ENCODE measurements at places on chromosomes 2 and 18.
A peak's percentile ranks its signal among the peaks of the same experiment; 100 is the strongest.

GRCh38 chr2:232476791-232477190 is 10.8 kb downstream of the ECEL1 start:
- no peak for DNase-seq

- no peak for DNase-seq
Measured at GRCh38 chr2:31109633-31110192, 28.5 kb downstream of the GALNT14 start.

DNA sequence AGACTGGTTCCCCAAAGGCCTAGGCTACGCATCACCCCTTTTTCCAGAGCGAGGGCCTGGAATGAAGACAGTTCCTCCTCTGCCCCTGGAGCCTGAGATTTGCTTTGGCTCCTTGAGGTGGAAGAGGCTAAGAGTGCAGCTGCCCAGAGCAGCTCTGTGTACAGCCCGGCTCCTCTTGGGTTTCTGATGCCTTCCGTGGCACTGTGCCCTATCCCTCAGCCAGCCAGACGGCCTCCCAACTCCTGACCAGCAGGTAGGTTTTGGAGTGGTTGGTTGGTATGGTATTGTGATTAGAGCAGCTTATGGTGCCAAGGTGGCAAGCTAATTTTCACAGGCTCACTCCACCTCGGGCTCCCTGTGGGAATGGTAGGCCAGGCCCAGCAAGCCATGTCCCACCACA is 112.2 kb downstream of the TANC1 start:
- no peak for DNase-seq

DNA sequence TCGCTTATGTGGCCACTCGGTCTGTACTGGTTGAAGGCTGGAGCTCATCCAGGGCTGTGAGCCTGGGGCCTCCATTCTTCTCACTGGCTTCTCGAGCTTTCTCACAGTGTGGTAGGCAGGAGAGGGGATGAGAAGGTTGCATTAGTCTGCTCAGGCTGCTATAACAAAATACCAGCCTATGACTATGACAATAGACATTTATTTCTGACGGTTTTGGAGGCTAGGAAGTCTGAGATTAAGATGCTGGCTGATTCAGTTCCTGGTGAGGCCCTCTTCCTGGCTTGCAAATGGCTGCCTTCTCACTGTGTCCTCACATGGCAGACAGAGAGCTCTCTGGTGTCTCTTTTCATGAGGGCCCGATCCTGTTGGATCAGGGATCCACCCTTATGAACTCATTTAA is 6.2 kb upstream of the STK25 start:
- no peak for DNase-seq

DNA sequence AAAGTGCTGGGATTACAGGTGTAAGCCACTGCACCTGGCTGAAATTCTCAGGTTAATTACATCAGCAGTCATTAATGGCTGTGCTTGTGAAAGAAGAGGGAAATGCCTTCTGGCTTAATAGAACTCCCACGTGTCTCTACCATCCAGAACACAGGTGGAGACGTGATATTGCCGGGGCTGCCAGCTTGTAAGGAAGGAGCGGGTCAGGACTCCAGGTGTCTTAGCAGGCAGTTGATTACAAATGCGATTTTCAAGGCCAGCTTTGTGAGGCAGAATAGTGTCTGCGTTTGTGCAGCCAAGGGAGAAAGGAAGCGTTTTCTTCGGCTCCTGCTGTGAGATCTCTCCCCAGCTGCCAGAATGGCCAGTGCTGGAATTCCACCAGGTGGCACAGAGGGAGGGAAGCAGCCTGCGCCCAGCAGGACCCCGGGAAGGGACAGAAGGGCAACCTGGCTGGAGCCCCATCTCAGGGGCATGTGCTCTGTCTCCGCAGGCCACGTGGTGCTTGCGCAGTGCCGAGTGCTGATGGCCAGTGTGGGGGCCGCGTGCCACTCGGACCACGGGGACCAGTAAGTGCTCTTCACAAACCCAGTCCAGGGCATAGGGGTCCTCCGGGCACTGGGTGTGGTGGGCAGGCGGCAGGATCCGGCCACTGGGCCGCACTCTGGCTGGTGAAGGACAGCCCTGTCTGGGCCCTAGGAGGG is 3.7 kb upstream of the ESPNL start:
- DNase-seq = no peak

DNA sequence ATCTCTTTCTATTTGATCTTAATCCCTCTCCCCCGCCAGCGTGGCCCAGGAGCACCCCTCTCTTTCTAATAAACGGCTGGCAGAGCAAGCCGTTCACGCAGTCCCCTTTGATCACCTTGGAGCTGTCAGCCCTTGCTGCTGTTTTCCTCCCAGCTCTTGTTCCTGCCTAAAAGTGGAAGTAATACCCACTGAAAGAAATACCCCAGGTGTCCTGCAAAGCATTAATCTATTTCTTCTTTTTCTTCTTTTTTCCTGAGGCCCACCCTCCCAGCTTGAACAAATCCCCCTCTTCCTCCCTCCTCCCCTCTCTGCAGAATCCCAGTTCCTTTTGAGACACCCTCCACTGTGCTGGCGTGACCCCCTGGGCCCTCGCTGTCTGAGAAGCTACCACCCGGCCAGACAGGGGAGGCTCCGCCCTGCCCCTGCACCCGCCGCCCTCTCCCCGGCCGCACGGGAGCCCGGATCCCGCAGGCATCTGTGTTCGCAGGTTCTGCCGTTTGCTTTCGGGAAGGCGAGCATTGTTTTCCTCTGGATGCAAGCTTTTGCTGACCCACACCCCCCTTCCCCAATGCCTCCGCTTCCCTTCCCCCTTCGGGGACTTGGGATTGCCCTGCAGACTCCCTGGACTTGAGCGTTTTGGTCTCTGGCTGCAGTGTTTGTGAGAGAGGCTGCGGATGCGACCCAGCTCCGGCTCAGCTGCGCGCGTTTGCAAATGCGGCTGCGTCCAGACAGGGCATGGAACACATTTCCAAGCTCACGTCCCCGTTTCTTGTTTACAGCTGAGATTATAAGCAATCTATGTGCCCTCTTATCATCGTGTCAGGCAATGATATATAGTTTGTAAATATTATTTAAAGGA is 631.5 kb downstream of the NYAP2 start:
- peak; percentile 3 for DNase-seq

GRCh38 chr2:110770404-110770958 is 38.1 kb downstream of the ACOXL start:
- DNase-seq = peak; percentile 43

- no peak for DNase-seq
Measured at GRCh38 chr2:241358470-241358869, 2.4 kb downstream of the FARP2 start.

- DNase-seq = no peak
Measured at GRCh38 chr2:180707884-180708205, 272.6 kb upstream of the UBE2E3 start.

GRCh38 chr2:121902616-121903015 is 147.2 kb downstream of the TSN start:
- DNase-seq = no peak

GRCh38 chr2:41716497-41716896 is 331.3 kb upstream of the PKDCC start:
- DNase-seq = no peak

DNA sequence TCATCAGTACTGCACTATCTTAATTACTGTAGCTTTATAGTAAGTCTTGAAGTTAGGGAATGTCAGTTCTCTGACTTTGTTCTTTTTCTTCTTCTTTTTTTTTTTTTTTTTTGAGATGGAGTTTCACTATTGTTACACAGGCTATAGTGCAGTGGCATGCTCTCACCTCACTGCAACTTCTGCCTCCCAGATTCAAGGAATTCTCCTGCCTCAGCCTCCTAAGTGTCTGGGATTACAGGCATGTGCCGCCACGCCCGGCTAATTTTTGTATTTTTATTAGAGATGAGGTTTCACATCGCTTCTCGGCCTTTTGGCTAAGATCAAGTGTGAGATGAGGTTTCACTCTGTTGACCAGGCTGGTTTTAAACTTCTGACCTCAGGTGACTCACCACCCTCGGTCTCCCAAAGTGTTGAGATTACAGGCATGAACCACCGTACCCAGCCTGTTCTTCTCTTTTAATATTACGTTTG is 41.9 kb upstream of the TANC1 start:
- DNase-seq = no peak

- DNase-seq = no peak
Measured at GRCh38 chr18:43422518-43422917, 145.2 kb upstream of the SYT4 start.

DNA sequence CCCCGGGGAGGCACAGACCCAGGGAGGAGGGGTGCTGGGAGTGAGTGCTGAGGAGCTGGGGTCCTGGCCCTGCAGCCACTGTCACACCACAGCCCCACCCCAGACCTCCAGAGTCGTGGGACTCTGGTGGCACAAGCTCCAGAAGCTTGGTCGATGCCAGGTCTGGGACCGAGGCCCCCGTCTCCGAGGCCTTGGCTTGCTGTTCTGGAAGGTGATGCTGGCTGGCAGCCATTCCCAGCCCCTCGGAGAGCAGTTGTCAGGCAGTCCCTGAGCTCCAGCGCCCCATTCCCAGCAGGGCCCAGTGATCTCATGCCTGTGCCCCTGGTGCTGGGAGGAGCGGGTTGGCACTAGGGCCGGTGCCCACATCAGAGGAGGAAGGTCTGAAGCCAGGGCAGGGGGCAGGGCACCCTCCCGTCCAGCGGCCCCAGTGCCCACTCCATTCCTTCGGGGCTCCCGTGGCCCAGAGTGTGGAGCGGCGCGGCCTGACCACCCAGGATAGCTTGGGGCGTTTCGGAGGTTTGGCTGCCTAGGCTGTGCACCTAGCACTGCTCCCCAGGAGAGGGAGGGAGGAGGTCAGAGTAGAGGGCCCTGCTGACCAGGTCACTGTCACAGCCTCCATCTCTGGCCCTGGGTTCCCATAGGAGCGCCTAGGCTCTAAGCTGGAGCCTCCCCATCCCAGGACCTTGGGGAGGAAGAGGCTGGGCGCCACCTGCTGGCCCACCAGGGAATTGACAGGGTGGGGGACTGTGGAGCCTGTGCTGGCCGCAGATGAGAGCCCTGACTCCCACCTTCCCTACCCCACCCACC is 16.8 kb upstream of the ALPI start:
- no peak for DNase-seq

- DNase-seq = no peak
Measured at GRCh38 chr2:43131051-43131889, 95.1 kb downstream of the ZFP36L2 start.

- no peak for DNase-seq
Measured at GRCh38 chr2:219475697-219476651, 22.7 kb upstream of the GMPPA start.

DNA sequence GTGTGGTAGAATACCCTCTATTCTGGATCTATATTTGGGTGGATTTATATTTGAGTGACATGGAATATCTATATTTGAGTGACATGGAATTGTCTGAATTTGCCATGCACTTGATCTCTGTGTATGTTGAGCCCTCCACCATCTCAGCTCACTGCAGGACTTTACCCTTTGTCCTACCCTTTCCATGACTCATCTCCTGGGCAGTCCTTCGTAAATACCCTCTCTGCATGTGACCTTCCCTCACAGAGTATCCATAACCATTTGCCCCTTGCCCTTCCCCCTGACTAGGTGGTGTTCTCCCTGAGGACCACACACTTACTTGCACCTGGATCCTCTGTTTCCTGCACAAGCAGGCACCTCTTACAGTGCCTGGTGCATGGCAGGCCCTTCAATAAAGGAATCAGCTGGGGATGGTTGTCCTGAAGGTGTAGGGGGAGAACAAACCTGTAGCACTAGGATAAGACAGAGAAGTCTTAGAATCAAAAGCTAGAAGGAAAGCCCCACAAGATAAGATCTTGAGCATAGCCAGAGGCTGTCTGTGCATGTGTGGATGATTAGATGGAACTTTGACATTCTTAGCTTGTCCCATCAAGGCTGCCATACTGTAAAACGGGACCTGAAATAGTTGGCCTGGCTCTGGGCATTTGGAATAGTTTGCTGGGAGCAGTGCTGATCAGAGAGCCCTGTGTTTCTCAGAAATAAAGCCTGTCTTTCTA is 230.4 kb downstream of the FHOD3 start:
- no peak for DNase-seq

DNA sequence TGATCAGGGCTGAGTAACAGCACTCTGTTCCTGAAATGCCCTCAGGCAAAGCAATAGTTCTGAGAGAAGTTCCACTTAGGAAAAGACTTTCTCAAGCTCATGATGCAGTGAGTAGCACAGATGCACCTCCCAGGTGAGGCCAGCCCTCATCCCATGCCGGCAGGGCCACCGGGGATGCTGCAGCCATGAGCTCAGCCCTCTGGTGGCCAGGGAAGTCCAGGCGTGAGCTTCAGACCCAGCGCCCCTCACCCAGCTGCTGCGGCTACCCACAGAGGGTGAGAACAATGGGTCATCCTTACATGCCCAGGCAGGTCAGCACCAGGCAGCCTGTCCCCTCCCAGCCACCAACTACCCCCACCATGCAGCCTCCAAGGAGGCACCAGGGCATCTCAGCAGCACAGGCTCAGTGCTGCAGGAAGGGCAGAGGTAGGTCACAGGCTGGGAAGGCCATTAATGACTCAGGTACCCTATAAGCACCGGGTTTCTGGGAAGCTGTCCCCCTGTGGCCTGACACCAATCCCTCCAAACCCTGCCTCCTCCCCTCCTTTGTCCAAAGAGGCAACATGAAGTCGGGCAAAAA is 50.6 kb downstream of the TTC32 start:
- no peak for DNase-seq

- DNase-seq = no peak
Measured at GRCh38 chr2:39433586-39434195, 3.4 kb downstream of the MAP4K3 start.
